Transverse colon (tissue), 4 donors: ENCODE measurements at places on chromosomes 7 and 10.

- peak; percentile 87 for DNase-seq
These were observed 202.1 kb downstream of the TNS3 start for GRCh38 chr7:47379629-47380324.

DNA sequence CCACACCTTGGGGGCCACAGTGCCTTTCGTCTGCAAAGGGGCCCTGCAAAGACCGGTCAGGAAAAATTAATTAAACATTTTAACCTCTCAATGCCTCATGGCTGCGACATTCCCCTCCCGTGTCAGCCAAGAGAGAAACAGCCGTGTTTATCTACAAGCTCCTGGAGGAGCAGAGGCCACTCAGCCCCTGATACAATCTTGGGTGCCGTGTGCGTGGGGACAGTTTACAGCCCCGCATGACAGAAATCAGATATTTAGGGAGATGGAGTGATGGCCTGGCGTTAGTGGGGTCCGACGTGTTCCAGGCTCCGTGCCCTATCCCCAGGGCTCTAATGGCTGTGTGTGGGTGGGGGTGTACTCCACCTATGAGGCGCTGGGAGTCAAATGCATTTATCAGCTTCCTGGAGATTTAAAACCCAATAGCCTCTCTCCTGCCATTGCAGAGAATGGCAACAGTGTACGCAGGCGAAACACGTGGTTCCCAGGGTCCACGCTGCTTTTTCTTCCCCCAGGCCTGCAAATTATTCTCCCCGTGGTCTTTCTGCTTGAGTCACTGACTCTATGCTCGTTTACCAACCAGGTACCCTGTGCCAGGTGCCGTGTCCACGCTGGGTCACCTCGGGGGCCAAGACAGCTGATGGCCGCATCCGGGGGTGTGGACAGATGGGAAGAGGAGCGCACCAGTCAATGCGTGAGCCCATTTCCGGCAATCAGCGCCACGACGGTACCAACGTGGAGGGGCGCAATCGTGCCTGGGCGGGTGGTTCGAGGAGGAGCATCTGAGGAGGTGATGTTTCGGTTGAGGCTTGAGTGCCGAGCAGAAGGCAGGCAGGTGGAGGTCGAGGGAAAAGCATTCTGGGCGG lies 26.6 kb upstream of the PSMG3 start:
- DNase-seq, result no peak

GRCh38 chr7:44431091-44431608 lies 59.3 kb downstream of the NUDCD3 start:
- peak; percentile 21 for DNase-seq

GRCh38 chr7:45662018-45662417 lies 87.8 kb downstream of the ADCY1 start:
- DNase-seq, result no peak

- no peak for DNase-seq
These were observed 258.1 kb downstream of the STK31 start for GRCh38 chr7:23967949-23968599.

DNA sequence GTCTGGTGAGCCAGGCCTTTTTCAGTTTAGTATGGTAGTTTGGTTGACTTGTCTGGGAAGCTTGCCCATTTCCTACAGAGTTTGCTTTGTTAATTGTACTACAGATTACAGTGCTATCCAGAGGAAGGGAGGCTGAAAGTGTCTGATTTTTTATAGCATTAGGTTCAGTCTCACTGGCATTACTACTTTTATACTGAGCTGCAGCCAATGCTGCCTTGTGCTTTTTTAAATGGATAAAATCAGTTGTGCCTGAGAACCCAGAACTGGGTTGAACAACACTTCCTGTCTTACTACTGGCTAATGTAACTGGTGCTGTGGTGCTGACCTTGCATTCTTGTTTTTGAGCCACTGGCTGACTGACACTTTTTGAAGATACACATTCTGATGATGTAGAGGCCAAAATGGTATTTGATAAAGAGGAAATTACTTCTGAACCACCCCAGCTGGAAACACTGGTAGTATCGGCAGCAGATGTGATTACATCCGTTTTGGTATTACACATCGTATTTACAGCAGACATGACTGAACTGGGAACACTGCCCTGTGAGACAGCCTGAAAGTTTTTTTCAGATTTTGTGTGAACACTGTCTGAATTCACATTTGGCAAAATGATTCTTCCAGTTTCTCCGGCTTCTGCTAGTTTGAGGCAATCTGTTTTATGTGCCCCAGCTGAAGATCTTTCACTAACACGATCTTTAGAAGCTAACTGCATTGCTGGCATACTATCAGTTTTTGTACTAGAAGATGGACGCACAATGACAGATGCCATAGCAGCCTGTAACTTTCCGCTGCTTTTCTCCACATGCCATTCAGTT lies 74.1 kb downstream of the NRBF2 start:
- DNase-seq, result no peak

DNA sequence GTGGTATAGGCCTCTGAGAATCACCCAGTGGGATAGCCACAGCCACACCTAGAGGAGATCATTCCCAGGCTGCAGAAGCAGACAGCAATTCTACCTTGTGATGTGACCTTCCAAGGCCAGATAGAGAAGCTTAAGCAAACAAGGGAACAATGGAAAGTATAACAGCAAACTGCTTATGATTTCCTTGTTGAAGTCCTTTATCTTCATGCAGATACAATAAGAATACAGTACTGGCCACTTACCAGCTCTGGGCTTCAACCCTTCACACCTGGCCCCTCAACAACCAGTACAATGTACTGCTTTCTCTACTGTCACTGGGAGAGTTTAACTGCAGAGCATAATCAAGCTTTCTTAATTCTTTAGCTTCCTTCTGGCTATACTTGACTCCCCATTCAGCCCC lies 22.6 kb upstream of the DDX50 start:
- no peak for DNase-seq

DNA sequence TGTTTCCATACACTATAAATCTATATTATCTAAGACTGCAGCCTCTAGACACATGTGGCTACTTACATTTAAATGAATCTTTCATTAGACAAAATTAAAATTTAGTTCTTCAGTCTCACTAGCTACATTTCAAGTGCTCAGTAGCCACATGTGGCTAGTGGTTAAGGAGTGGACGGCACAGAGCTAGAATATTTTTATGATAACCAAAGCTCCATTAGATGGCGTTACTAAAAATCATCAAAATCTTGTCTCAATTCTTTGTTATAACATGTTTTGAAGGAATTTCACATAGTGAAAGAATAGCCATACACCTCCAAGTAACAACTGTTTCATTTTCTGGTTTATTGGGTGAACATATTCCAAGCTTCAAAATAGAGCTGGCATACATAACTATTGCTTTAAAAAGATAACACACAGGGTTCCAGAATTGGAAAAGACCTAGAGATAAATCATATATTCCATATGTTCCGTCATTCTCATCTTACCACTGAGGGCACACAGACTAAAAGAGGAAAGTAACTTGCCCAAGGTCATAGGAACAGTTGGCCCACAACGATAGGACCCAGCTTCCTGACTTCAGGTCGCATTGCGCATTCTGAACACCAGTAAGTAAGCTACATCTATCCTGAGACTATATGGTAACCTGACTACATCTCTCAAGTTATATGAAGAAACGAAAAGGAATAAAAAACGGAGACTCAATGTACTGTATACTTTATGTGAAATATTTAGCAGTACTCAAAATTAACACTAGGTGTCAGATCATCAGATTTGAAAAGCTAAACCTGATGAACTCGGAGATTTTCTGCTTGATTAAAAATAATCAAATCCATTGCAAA lies 66.6 kb downstream of the CAV1 start:
- no peak for DNase-seq

DNA sequence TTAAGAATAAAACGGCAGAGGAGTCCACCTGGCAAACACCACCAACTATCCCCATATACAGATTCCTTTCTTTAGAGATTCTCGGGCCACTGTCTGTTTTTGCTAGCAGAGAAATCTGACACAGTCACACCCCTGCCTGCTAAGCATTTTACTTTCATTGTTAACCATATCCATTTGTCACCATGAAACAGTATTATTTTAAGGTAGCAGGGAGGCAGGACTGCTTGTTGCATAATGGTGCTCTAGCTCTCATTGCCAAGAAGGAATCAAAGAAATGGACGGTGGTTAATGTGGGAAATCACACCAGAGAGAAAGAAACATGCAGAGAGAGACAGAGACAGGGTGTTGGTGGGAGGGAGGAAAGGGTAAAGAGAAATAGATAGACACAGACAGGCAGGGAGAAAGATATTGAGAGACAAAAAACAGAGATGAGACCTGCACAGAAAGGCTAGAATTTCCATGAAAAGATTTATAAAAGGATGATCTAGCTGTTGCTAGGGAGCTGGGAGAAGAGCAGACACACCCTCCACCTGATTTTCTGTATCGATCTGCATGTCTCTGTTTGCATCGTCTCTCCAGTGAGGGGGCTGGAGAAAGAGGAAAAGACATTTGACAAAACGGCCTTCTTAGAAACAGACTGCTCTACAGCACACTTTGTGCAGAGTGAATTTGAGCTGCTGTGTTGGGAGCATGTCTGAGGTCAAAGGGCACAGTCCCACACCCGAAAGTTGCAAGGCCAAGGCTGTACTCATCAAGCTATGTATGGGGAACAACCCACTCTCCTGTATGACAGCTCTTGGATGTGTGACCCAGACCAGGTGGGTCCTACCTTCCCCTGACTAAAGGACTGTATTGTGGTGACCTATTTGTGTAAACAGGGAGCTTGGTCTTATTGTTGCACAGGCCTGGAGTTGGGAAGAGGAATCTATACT lies 303.1 kb downstream of the FZD1 start:
- DNase-seq, result no peak

GRCh38 chr10:127364034-127364433 lies 167.6 kb upstream of the INSYN2A start:
- DNase-seq, result no peak

DNA sequence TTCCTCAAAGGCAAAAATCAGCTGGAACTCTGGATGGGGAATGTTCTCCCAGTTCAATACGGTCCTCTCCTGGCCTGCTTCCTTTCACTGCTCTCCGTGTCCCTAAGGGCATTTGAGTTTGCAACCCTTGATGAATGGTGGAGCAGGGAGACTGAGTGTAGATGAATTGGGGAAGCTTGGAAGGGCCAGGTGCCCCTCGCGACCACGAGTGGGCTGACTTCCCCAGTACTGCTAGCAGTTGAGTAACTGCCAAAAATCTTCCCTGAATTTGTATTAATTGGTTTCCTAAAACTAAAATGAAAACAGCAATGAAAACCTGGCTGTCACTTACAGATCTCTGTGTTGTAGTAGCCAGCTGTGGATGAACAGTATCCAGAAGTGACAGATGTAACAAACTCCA lies 13.6 kb downstream of the IRF5 start:
- no peak for DNase-seq

DNA sequence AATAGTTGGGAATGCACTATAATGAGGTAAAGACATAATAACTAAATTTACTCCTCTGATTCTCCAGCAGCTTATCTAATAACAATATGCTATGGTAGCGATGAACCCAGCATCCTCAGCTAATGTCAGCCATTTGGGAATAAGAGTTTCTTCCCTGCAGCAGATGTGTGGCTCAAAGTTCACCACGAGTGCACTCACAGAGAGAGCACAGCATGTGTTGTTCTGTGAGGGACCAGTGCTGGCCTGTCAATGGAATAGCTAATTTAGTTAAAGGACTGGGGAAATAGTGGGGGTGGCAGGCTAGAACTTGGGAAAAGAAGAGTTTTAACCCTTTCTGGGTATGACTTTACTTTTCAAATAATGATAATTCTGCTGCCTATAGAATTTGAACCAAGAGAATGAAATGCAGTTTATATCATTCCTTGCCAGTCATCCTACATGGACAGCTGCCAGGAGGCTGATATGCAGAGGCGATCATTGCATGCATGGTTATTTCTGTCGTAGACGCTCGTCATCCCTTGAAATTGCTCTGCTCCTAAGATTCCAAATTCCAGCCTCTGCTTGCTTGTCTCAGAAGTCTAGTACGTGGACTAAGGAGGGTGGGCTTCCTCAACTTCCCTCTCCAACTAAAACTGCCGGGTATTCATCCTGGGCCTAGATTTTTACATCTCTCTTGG lies 355.6 kb downstream of the RNLS start:
- DNase-seq, result peak; percentile 56

- no peak for DNase-seq
These were observed 59.5 kb upstream of the HECTD2 start for GRCh38 chr10:91350651-91351081.

DNA sequence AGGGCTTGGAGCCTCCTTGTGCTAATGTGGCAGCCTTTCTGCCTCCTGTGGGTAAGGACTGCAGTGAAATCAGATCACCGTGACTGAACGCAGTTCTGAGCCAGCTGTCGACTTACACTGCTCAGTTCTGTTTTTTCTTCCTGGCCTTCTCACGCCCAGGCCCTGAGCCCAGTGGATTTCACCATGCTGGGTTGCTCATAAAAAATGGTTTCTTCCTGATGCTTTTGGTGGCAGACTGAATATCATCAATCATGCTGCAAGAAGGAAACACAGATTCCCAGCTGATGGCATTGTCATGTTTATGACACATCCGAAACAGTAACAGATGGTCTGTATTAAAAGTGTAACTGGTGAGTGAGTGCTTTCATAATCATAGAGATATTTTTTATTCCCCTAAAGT lies 389.6 kb downstream of the GALNT17 start:
- DNase-seq, result no peak

GRCh38 chr10:32962521-32962920 lies 4.5 kb upstream of the ITGB1 start:
- no peak for DNase-seq

GRCh38 chr10:66218289-66218688 lies 707.5 kb upstream of the LRRTM3 start:
- no peak for DNase-seq

GRCh38 chr7:148944935-148945934 lies 61.1 kb upstream of the EZH2 start:
- no peak for DNase-seq

DNA sequence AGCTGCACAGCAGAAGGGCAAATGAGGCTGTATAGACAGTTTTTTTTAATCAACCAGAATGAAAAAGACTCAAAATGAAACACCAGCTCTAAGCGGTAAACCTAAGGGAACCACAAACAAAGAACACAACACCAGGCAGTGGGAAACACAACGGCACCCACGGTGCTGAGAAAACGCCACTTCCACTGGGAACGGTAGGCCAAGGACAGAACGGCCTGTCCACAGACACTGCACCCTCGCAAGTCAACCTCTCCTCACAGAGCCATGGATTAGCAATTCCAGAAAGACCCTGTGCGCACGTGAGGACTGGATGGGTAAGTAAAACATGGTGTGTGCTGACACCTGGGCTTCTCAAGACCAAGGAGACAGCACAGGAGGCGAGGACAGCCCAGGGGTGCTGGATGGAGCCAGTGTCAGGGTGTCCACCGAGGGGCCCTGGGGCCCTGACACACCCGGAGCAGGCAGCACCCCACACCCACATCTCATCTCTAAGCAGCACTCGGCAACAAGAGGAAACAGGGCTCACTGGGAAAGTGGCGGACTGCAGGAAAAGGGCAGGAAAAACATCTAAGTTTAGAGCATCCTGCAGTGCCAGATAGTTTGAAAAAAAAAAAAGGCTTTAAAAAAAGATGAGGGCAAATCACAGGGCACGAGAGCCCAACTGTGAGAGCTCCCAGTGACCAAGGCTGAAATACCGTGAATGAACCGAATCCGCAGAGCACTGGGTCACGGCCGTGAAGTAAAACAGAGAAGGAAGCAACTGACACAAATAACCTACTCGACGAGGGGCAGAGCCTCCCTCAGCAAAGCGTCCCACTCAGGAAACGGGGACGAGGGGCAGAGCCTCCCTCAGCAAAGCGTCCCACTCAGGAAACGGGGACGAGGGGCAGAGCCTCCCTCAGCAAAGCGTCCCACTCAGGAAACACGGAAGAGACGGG lies 120.2 kb downstream of the MAD1L1 start:
- no peak for DNase-seq
